WTC11 (cell line): ENCODE measurements at places on chromosomes 7 and 10.

DNA sequence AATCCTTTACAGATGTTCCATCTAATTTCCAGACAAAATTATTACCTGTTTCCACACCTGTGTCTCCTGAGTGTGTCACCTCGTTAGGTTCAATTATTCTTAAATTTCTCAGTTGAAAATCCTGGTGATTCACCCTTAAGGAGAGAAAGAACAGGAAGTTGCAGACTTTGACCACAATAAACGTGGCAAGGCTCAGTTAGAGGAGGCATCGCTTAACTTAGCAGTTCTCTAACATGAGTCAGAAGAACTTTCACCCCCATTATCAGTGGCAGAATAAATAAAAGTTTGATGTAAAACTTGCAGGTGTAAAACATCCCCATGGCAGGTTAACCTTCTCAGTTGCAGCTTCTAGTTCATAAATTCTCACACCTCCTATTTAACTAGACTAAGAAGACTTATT, 8.3 kb downstream of the XPNPEP1 start:
- no peak overlapping the region for H3K27ac ChIP-seq
- no peaks in the 10 kb centered on the region for H3K27me3 ChIP-seq
- peaks cover 12% of the 10 kb centered on the region for H3K36me3 ChIP-seq
- peaks cover 39% of the 10 kb centered on the region for H3K4me1 ChIP-seq
- DNase-seq, result no peak
- no peak overlapping the region for H3K4me3 ChIP-seq

DNA sequence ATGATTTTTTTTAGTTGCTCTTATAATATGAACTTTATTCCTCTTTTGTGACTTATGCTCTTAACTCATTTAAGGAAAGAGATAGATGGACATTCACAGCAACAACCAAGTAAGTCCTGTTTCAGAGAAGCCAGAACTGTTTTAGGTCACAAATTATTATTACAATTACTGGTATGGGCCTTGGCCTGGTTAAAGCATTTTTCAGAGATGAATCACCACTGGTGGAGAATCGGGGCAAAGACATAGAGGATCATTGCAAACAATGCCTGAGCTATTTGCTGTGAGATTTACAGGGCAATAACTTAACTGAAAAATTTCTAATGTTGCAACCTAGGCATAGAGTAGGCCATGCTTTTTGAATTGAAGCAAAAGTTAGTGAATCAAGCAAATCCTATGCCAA, 138.0 kb upstream of the YAE1 start:
- no peak for DNase-seq
- no peaks in the 10 kb centered on the region for H3K27me3 ChIP-seq
- peaks cover 20% of the 10 kb centered on the region for H3K4me1 ChIP-seq
- no peak overlapping the region for H3K27ac ChIP-seq

DNA sequence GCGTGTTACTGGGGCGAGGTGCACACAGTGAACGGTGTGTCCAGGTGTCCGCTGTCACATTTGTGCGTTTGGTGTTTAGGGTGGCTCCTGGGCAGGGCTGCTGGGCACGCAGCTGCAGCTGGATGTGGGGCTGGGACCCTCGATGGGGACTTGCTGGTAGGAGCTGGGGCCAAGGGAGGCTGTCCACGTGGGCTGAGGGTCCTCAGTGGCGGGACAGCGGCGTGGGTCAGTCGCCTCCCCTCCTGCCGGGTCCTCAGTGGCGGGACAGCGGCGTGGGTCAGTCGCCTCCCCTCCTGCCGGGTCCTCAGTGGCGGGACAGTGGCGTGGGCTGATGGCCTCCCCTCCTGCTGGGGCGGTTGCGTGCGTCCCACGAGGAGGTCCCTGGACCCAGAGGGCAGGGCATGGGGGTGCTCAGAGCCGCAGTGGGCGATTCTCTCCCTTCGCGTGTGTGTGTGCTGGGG, 68.5 kb downstream of the INPP5A start:
- H3K4me3 ChIP-seq, result no peak overlapping the region
- no peak overlapping the region for H3K27ac ChIP-seq
- DNase-seq, result no peak
- no peaks in the 10 kb centered on the region for H3K4me1 ChIP-seq
- peaks cover 25% of the 10 kb centered on the region for H3K27me3 ChIP-seq

GRCh38 chr7:44772440-44772839, 23.8 kb downstream of the ZMIZ2 start:
- H3K27me3 ChIP-seq, result no peaks in the 10 kb centered on the region
- H3K36me3 ChIP-seq, result peaks cover 8% of the 10 kb centered on the region
- peaks cover 20% of the 10 kb centered on the region for H3K4me1 ChIP-seq

- H3K27ac ChIP-seq, result peak overlapping the region; percentile 84; the same call in 1 of the 2 replicates
- H3K4me1 ChIP-seq, result peaks cover 5% of the 10 kb centered on the region
- H3K27me3 ChIP-seq, result no peaks in the 10 kb centered on the region
- no peak overlapping the region for H3K4me3 ChIP-seq
- no peak for DNase-seq
Measured at GRCh38 chr7:149060156-149060555, 30.4 kb downstream of the ZNF786 start.
